PC-3 (cell line): ENCODE measurements at places on chromosomes 11 and 22. TPM values are rescaled to one million over a fixed set of nuclear protein-coding genes. Genes with fewer than 3 reads are reported as not detected.

DNA sequence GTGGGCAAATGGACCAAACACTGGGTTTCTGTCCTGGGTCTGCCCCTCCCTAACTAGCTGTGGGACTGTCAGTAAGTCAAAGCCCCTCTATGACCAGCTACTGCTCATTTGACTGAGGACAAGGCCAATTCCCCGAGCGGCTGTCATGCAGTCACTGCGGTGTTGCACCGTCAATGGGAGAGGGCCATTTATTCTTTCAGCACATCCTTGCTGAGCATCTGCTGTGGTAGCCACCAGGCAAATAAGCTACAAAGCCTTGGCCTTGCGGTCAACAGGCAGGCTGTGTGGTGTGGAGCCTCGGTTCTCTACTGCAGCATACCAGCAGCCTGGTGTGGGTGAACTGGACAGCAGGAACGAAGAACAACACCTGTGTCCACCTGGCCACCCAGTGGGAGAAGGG lies 25.8 kb upstream of the SERPIND1 start:
- DNase-seq, result no peak

- no peak for DNase-seq
Observed at GRCh38 chr11:44167046-44167445, 71.6 kb downstream of the EXT2 start.

- DNase-seq, result no peak
Observed at GRCh38 chr11:2527621-2528291, 82.9 kb downstream of the KCNQ1 start.

- DNase-seq, result peak; percentile 79
Observed at GRCh38 chr11:12411806-12412727, 34.7 kb downstream of the PARVA start.

- DNase-seq, result no peak
Observed at GRCh38 chr11:68398995-68399851, 61.3 kb upstream of the PPP6R3 start.

- no peak for DNase-seq
Observed at GRCh38 chr11:46278387-46279125, 1.1 kb downstream of the CREB3L1 start.

DNA sequence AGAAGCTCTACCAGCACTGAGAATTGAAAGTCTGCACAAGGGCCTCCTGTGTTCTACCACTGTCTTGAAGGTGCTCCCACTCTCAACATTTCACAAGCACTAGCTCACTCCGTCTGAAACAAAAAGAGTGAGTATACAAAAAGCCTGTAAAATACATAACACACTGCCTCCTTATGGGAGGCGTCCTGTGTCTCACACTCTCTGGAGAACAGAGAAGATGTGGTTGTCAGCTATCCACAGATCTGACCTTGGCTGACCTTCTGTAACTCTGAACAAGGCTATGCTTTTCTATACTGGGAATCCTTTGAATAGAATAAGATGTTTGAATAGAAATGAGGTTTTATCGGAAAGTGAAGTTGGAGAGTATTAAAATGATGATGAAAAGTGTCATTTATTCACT lies 171.3 kb upstream of the TMEM45B start:
- DNase-seq, result no peak

GRCh38 chr11:124900464-124900863 lies 2.8 kb upstream of the ROBO4 start:
- peak; percentile 98 for DNase-seq

SCN3B gene
- 0.23 and 0.26 TPM in 2 replicates for total RNA-seq

OR4D5 gene
- total RNA-seq, result not detected in 2 replicates

MMP26 gene
- not detected in 2 replicates for total RNA-seq

MS4A12 gene
- total RNA-seq, result not detected in 2 replicates

OOSP4B gene
- total RNA-seq, result not detected in 2 replicates

OR2AG2 gene
- 0.15 TPM in 1 of 2 replicates, not detected in the other for total RNA-seq
